ENCODE measurements at places on chromosomes 6 and 20. TPM values are rescaled to one million over a fixed set of nuclear protein-coding genes. Genes with fewer than 3 reads are reported as not detected.
A peak's percentile ranks its signal among the peaks of the same experiment; 100 is the strongest.

Gene FILIP1
- total RNA-seq, result not detected

Gene RUNX2
- total RNA-seq, result 19.2 TPM

Gene ELOVL4
- total RNA-seq, result not detected

DNA sequence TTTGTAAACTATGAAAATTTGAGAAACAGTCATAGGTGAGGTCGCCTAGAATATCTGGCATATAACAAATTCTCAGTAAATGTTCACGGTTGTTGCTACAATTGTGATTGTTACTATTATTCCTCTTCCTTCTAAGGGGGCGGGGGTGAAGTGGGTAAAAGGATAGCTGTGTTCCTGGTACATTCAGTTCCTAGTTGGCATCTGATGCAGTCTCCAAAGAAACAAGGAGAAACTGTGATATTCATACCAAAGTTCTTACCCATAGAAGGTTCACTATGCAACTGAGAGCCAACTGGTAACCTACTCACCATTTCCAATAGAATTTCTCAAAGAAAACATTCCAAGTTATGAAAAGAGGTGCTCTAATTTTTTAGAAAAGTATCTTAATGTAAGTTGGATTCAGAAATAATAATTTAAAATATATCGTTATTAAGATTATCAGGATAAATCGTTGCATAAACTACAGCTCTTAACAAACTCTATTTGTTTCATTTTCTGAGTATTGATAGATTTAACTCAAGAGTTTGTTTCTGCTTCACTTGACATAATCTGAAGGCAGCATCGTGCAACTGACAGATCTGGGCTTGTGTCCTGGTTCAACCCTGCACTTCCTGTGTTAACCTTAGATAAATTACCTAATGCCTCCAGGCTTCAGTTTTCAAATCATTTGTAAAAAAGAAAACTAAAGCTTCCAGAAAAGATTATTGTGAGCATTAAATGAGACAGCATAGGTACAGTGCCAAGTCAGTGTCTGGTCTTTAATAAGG, 13.3 kb upstream of the MAP7 start:
- peak; percentile 19 for DNase-seq

GRCh38 chr20:19964289-19965265, 52.6 kb upstream of the NAA20 start:
- DNase-seq, result no peak

Gene PREP
- total RNA-seq, result 30.0 TPM

DNA sequence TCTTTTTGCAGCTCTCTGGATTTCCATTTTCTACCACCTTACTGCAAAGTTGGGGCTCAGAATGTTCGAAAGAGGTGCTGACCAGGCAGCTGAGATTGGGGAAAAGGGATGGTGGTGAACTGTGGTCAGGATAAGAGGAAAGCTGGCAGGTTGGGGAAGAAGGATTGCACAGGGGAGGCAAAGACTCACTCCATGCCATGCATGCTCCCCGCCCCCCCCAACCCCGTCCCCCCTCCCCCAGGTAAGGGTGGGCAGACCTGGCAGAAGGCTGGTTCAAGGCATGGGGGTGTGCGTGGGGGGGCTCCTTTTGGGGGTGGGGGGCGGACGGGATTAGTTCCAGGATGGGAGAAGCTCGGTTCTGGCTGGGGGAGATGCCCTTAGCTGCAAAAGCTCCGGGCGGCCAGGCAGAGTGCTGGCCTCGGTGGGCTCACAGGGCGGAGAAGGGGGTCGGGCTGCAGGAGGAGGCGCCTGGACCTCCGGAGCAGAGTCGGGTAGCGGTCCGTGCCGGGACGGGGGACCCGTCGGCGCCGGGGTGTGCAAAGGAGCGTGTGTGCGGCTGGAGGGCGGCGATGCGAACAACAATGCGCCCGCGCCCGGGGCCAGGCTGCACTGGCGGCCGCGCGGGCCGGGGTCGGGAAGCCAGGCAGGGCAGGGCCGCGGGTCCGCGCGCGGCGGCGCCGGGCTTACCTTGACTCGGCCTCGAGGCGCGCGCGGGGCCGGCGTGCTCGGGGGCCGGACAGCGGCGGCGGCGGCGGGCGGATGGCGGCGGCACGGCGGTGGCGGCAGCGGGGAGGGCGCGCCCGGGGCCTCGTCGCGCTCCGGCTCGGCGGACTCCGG, 880 bp downstream of the ADNP start:
- no peak for DNase-seq

DNA sequence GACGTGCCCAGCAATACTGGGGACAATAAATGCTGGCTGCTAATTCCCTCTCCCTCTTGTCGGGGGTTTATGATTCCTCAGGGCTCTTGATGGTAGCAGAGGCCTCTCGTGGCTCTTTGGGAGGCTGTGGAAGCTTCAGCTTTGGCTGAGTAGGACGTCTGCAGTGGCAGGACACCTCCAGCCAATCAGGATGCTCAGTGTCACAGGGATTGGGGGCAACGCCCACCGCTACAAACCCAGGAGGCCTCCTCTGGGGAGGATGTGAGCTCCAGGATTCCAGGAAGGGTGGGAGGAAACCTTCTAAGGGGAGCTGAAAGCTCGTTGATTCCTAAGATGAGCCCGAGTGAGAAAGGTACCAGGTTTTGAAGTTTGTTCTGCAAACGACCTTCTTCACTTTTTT, 19.4 kb downstream of the RSPO4 start:
- DNase-seq, result no peak

Gene HLA-DOA
- 3.6 TPM for total RNA-seq

Gene DDX43
- total RNA-seq, result 1.2 TPM

Gene CALHM5
- 0.05 TPM for total RNA-seq

DNA sequence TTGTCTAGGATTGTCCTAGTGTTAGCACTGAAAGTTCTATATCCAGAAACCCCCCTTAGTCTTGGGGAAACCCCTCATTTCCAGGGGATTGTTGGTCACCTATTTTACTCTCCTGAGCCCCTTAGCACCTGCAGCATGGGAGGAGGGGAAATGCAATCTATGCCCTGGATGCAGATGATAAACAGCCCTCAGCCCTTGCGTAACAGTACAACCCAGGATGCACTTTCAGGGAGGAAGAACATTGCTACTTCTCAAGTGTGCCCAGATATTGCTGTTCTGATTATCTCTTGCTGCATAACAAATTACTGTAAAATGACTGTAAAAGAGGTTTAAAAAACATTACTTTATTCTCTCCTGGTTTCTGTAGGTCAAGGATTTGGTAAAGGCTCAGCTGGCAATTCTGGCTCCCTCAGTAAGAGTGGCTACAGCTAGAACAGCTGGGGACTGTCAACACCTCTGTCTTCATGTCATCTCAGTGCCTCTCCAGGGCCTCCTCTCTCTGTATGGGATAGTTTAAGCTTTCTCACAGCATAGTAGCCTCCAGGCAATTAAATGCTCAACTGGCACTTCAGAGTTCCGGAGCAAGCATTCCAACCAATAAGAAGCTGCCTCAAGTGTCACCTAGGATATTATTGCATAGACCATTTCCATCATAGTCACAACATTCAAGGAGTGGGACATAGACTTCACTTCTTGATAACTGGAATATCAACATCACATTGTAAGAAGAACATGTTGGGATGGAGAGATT, 117.8 kb upstream of the FOXO3 start:
- no peak for DNase-seq

Gene SYNGAP1
- 55.8 TPM for total RNA-seq

DNA sequence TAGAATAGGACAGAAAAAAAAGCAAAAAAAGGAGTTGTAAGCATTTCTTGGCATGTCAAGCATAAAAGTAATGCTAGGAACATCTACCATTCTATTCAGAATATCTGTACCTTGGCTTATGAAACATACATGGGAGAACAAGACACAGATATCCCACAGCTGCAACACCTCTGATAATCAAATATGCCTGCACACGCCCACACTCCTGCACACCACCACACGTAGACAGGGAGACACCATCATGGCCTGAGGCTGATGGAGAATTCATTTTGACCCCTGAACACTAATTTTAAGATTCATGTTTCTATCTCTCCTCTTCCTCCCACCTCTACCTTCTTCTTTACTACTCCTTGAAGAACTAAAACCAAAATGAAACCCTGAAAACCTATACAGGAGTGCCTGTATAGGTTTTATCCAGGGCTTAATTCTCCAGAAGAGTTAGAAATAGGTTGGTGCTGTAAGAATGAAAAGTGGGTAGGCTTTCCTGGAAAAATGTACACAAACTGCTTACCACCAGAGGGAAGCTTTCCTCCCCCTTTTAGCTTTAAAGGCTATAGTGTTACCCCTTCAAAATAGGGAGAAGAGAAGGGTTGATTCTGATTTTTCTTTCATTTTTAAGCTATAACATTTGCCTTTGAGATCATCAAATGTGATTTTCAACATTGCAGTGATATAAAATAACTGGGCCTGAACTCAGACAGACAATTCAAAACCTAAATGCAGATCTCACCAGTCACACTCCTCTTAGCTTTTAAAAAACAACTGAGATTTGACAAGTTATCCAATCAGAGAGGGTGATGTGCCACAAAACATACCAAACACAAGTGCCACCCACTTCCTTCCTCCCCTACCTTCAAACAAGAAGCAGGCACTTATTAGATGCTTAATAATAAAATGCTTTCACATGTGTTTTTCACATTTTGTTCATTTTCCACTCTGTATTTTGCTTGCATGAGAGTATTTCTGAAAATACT, 57.9 kb downstream of the ELOVL5 start:
- no peak for DNase-seq

Gene SIRPA
- 7.5 TPM for total RNA-seq

DNA sequence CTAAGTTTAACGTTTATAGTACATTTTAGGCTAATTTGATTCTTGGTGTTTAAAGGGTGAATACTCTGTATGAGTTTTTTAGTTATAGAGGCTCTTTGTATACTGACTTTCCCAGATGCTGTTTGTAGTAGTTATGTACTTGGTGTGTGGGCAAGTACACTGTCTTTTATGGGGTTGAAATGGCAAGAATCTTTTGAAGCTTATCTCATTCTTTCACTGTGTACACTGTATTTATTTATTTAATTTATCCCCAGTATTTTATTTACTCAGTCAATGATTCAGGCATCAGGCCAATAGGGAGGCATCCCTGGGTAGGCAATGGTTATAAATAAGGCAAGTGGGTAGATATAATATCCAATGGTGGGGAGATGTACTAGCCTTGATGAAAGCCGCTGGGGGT, 277.0 kb upstream of the PTCHD4 start:
- DNase-seq, result no peak

Gene CPNE5
- 2.0 TPM for total RNA-seq

Gene MDFI
- not detected for total RNA-seq

Gene LHFPL5
- not detected for total RNA-seq

Gene TBXT
- total RNA-seq, result not detected

Gene PGC
- total RNA-seq, result not detected

All from natural killer cell (primary cell).